ENCODE measurements at places on chromosomes 1 and 21. TPM values are rescaled to one million over a fixed set of nuclear protein-coding genes. Genes with fewer than 3 reads are reported as not detected.

DNA sequence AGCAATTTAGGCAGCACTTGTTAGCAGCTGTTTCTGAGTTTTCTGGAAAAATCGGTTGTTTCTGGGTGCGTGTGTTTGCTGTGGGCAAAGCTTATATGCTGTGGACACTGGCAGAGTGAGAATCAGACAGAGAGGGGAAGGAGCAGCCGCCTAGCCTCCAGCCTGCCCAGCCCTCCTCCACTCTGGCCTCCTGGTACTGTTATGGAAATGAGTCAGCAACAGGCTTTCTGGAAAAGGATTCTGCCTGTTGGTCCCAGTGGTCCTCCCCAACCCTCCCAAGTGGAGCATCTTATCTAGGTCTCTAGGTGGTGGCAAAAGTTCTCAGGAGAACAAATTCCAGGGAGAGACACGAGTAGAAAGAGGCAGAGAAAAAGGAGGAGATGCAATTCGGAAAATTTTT lies 42.2 kb upstream of the GOLT1A start:
- DNase-seq: no peak

DNA sequence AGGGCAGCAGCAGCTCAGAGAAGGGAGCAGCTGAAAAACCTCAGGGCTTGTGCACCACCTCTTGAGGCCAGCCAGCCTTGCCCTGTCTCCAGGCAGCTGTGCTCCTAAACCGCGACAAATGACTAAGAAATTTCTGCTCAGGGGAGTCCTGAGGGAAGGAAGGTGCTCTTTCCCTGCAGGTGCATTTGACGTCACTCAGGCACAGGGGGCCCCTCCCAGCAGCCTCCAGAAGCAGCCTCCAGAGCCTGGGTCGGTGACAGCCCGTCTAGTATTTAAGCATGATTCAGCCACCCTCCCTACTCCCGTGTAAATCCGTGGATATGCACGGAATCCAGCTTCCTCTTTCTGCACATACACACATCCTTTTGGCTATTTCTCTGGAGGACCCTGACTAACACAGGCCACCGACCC lies 560.5 kb downstream of the KIF26B start:
- no peak for DNase-seq

DNA sequence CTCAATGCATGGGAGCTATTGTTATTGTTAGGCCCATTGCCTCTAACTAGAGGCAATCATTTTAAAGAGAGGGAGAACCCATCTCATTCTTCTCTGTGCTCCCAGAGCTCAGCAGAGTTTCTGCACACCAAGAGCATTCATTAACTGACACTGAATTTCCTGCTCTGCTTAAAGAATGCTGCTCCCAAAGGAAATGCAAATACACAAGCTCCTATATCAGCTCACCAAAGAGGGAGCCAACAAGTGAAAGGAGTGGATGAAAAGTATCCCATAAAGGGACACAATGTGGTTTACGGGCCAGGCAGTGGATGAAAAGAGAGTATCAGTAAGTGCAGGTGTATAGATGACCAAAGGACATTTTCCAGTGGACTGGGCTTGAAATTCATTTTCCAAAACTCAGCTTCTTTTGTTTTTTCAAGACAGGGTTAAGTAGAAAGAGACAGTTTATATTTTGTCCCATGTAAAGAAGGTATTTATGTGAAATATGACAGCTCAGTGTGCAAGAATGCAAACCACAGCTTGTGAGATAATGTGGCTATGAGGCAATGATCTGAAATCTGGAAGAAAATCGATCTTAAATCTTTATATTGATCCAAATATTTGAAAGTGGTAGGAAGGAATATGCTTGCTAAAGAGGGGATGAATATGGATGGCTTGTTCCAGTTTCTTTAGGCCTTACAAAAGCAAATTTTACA lies 207.7 kb upstream of the CAMK1G start:
- no peak for DNase-seq

GRCh38 chr1:193658081-193658480 lies 471.7 kb upstream of the B3GALT2 start:
- DNase-seq: no peak

DNA sequence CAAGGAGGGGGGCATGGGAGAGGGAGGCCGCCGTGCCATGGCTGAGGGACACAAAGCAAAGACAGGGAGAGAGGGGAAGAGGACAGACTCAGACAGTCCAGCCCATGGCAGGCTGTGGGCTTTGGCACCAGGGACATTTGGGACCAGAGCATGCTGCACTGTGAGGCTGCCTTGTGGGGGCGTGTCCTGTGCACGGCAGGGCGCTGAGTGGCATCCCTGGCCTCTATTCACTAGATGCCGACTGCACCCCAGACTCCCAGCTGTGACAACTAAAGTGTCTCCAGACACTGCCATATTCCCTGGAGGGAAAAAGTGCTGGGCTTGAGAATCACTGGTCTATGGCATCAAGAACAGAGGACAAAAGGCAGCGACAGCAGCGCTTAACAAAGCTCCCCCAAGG lies 18.6 kb upstream of the PRDM15 start:
- no peak for DNase-seq

- DNase-seq: no peak
These were observed 25.8 kb upstream of the PPT1 start for GRCh38 chr1:40122855-40123254.

DNA sequence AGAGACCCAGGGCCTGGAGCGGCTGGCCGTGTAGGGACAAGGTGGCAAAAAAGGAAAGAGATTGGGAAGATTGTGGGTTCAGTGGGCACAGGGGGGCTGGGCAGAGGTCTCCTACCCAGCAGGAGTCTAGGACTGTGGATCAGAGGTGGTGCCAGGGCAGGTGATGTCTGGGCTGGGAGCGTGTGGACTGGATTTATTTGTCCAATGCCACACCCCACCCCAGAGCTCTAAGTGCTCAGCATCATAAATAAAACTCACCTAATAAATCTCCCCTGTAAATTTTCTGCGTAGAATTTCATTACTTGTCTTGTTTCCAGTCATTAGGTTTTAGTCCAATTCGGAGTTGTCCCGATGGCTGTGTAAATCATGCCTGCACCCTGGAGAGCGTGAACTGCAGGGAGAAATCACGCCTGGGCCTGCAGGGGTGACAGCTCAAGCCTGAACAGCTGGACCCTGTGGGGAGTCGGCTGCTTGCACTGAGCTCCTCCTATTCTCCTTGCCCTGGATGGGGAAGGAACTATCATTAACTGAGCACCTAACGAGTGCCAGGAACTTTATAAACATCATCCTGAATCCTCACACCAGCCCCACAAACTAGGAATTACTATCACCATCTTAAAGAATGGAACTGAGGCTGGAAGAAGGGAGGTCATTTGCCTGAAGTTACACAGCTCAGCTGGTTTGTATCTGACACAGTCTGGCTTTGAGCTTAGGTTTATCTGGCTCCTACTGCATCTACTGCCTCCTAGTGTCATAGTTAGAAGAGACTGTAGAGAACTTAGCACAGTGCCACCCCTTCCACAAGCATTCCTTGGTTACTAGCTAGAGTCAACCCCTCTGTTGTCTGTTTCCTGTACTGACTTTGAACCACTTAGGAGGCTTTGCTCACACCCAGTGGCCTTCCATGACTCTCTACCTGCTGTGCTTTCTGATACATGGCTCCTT lies 25.0 kb upstream of the POU3F1 start:
- no peak for DNase-seq

DNA sequence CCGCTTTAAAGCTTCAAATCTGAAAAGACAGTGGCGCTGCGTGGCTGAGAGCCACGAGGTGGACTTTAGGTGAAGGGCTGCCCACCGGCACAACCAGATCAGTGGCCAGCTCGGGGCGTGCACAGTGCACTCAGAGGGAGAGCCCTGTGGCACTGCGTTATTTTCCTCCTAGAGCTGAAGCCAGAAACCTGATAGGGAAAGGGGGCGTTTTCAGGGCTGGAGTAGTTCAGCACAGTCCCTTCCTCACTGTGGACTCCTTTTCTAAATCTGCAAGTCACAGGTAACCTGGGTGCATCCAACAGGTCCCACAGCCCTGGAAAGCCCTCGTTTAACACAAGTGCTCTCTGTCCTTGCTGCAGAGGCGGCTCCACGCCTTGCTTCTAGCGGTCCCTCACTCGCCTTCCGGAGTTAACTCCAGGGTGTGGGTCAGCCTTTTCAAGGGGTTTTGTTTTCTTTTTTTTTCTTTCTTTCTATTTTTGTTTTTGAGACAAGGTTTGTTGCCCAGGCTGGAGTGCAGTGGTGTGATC lies 81.2 kb downstream of the GALNT2 start:
- DNase-seq: no peak

Gene DENND2D
- 12.7 TPM for total RNA-seq

DNA sequence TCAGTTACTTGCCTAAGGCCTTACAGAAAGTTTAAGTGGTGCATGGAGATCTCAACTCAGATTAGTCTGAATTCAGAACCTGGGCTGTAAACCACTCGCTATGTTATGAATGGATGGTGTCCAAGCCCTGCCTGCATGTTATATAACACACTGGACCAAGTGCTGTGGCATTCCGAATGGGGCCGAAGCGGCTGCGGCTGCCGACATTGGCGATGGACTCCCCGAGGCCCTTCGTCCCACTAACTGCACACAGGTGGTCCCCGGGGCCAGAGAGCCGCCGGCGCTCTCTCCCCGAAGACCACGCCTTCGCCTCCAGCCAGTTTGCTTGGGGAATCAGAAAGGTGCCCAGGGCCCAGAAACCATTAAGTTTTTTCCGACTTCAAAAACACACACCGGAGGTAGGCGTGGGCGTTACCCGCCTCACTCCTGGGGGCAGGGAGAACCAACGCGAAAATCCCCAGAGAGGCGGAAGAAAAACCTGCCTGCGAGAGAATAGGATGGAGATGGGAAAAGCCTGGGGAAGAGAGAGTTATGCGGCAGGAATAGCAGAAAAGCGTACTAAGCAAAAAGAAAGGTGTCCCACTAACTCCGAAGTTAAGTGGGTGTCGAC lies 579 bp upstream of the TENT5C start:
- DNase-seq: no peak

DNA sequence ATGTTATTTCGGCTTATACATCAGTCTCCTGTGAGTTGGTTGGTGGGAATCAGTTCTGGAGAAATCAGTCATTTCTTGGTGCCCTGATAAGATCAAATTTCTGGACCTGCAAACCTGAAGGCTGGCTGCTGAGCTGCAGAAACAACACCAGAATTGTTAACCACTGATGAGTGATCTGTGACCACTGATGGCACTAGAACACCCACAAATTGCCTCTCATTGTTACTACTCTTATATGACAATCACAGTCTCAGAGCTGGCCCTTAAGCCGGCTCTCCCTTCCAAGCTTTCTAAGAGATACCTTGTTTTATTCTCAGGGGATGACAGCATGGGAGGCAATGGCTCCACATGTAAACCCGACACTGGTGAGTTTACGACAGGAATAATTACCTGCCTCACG lies 1.9 kb downstream of the C1orf162 start:
- no peak for DNase-seq

GRCh38 chr1:43144237-43144636 lies 27.9 kb downstream of the EBNA1BP2 start:
- DNase-seq: no peak

Gene RTCA
- total RNA-seq: 40.4 TPM

Gene CAMSAP2
- 27.4 TPM for total RNA-seq

Gene DNAH14
- 23.6 TPM for total RNA-seq

DNA sequence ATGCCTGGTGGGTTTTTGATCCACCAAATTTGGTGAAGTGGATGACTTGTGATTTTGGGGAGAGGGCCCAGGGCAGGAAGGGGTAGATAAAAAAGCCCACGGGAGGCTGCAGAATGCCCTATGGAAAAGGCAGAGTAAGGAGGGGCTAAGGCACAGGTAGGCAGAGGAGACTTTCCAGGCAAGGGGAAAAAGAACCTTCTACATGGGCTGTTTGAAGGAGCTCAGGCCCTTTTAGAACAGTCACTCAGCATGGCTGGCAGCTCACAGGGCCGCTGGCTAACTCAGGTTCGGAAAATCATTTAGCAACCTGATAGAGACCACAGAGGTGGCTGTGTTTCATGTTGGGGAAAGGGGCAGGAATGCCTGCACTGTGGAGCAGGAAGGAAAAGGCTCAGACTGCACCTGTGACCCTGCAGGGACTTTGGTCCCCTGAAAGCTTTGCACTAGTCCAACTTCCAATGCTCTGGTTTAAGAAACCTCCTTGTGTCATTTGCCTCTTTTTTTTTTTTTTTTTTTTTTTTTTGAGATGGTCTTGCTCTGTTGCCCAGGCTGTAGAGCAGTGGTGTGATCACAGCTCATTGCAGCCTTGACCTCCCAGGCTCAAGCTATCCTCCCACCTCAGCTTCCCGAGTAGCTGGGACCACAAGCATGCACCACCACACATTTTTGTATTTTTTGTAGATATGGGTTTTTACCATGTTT lies 58.5 kb upstream of the ENAH start:
- DNase-seq: no peak

DNA sequence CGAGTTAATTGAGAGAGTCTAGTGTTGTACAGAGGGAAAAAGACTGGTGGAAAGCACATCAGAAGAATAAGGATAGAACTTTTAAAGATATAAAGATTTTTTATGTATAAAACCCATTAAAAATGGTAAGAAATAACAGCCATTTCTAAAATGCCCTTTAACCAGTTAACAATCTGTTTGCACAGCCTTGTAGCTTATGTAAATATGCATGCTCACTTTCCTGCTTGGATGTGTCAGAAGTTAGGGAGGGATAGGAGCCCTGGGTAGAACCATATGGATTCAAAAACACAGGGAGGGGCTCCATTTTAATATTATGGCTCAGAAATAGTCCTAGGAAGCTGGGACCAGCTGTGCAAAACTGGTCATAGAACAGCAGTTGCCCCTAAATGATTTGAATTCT lies 4.5 kb upstream of the EDEM3 start:
- no peak for DNase-seq

DNA sequence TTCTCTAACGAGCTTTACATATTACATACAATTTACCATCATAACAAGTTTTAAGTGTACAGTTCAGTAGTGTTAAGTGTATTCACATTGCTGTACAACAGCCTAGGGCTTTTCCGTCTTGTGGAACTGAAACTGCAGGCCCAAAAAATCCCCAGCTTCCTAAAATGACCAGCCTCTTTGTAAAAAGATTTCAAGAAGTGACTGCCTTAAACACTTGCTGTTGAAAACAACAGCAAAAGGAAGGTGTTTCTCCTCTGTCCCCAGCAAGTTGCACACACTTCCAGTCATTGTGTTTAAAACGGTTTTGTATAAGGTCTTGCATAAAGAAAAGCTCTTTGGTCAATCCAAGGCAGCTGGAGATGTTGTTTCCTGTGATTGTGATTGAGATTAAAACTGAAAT lies 16.0 kb upstream of the GBP1 start:
- no peak for DNase-seq

- no peak for DNase-seq
These were observed 218.7 kb downstream of the RERE start for GRCh38 chr1:8598783-8599182.

Measured in type B pancreatic cell (in vitro differentiated cells).